ENCODE measurements at places on chromosomes 11 and 22.

DNA sequence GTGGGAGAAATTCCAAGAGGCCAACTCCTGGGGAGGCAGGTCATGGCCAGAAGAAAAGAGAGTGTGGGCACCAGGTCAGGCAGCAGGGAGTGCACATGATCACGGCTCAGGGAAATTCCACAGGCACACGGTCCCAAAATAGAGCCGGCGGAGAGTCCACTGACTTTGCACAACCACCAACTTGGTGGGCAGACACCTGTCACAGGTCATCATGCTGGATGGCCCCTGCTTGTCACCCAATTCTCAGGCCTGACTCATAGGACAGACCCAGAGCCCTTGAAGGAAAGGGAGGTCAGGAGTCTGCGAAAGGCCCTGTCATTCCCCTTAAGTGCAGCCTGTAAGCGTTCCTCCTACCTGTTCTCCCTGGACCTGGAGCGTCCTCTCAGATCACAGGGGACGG lies 15.8 kb downstream of the APOL2 start:
- DNase-seq, result no peak

DNA sequence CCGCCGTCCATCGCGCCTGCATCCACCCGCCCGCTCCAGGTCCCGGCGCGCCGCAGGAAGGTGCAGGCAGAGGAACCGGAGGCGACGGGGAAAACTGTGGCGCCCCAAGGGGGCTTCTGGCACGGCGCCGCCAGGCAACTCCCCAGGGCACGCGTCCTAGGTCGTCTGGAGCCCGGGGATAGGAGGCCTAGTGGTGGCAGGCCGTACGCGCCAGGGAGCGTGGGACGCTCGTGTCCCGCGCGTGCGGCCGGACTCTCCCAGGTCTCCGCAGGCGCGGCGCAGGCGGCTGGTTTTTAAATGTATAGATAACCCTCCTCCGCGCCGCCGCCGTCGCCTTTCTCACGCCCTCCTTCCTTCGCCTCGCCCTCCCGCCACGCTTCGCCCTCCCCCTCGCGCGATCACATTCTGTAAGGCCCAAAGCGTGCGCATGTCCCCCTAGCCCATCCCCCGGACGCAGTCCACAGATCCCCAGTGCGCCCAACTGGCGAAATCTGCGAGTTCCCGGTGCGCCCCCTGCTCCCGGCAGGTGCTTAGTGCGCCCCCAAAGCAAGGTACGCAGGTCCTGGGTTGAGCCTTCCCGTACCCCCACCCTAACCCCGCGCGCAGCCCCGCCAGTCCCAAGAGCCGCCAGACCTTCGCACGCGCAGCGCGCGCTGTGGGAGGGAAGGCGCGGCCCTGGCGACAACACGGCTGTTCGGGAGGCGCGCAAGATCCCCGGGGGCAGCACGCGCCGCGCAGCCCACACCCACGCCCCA lies at the start of gene ASCL2:
Gene ASCL2, minus strand, starts transcription at position 267 of the 755 bp plus-strand sequence. Its CDS starts 256 bp downstream, at position 11.
- DNase-seq, result no peak

DNA sequence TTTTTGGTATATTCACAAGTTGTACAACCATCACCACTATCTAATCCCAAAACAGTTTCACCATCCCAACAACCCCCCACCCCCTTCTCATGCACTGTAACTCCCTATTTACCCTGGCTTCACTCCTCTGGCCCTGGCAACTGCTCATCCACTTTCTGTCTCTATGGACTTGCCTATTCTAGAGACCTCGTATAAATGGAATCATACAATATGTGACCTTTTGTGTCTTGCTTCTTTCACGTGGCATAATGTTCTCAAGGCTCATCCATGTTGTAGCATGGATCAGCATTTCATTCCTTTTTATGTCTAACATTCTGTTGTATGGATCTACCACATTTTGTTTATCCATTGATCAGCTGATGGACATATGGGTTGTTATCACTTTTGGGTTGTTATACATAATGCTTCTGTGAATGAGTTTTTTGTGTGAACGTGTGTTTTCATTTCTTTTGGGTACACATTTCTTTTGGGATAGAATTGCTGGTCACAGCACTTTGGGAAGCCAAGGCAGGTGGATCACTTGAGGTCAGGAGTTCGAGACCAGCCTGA lies 46.1 kb downstream of the GDPD5 start:
- no peak for DNase-seq

- DNase-seq, result no peak
These were observed 20.8 kb upstream of the RFPL3 start for GRCh38 chr22:32336771-32337424.

- DNase-seq, result no peak
These were observed 12.9 kb downstream of the TCP11L1 start for GRCh38 chr11:33052231-33052630.

DNA sequence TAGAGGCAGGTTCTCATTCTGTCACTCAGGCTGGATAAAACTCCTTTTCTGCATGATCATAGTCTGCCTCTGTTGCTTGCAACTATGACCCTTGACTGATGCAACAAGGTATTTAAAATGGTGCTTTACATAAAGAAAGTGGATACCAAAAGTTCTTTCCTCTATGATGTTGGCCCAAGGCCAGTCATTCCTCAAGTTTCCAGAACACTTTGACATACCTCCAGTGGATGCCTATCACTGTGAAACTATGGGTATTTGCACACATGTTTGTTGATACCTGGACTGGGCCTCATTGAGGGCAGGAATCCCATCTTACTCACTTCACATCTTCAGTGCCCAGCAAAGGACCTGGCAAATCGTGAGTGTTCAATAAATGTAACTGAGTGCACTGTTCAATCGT lies 159.0 kb upstream of the ZC3H12C start:
- DNase-seq, result no peak
